Activated CD8-positive, alpha-beta memory T cell treated with anti-CD3 and anti-CD28 coated beads for 4 hours (primary cell): ENCODE measurements at places on chromosomes 5 and 9.

DNA sequence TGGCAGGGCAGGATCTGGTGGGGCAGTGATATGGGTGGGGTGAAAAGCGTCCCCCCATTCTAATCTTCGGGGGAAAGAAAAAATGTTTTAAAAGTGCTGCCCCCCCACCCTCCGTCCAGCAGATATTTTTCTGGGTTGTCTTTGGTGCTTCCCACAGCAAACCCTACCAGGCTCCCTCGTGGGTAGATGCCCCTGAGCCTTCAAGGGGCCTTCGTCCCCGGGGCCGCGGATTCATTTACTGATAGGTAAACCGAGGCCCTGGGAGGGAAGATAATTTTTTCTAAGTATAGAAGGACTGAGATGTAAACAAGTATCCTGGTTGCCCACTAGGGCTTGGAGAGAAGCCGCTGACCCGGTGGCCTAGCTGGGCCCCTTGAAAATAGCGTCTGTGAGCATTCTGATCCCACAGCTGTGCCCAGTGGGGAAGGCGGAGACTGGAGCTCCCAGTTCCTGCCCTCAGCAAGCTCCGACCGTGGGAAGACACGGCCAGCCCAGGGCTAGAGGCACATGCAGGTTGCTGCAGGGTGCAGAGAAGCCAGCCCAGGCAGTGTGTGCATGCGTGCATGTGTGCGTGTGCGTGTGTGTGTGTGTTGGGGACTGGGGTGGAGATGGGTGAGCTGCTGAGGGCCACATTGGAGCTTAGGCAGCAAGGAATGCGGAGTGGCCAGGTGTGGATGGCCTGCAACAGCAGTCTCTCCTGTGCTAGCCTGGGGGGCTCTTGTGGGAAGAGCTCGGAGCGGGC is 6.0 kb upstream of the RXRA start:
- no peak for DNase-seq

DNA sequence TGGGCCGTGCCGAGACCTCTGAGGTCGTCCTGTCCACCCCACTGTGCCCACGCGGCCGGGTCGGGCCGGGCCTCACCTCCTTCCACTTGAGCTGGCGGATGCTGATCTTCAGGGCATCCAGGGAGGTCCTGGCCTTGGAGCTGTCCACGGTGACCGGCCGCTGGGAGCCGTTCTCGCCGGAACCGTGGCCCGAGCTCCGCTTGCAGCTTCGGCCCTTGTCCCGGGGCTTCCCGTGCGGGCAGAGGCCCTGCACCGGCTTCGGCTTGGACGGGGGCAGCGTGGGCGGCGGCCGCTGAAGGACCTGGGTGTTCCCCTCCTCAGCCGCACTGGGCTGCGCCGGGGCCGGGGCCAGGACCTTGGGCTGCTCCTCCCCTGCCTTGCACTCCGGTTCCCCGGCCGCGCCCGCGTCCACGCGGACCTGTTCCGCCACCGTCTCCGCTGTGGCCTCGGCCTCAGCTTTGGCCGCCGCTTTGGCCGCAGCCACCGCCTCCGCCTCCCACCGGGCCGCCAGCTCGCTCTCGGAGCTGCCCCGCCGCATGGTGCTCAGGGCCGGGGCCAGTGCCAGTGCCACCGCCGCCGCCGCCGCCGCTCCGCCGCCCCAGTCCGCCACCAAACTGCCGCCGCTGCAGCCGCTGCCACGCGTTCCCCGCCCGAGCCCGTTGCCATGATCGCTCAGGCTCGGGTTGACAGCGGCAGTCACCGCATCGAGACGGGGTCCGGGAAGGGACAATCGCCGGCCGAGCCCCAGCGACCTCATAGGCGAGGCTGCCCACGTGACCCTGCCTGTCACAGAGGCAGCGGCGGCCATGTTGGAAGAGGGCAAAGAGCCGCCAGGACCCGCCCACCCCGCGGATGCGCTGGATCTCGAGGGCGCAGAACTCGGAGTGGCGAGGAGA is at the start of gene TTLL11:
Gene TTLL11 (minus strand): TSS at position 698 of the 896 bp plus-strand sequence. CDS start 160 bp downstream, at position 538.
- peak; percentile 91 for DNase-seq

DNA sequence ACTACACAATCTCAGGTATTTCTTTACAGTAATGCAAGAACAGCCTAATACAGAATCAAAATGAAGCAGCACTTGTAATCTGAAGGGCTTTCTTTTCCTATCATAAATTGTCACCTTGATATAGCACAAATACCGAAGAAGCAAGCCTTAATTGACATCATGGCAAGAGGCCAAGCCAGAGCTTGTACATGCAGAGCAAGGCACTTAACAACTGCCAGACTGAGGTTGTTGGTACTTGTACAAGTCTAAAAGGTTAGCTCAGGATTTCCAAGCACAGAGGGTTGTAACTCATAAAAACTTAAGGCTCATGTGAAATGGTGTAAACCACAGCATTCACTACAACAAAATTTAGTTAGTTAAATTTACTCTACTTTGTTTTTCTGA is 158.8 kb upstream of the SPEF2 start:
- DNase-seq = no peak

GRCh38 chr9:85971731-85972130 is 30.8 kb downstream of the NAA35 start:
- DNase-seq = no peak

- no peak for DNase-seq
These were observed 9.8 kb upstream of the IRF1 start for GRCh38 chr5:132500244-132500930.

GRCh38 chr5:9419794-9420193 is 126.1 kb downstream of the SEMA5A start:
- no peak for DNase-seq

- DNase-seq = peak; percentile 45
These were observed 15.1 kb downstream of the GPSM1 start for GRCh38 chr9:136342181-136343120.

GRCh38 chr9:105052346-105052745 is 124.4 kb upstream of the ABCA1 start:
- no peak for DNase-seq

GRCh38 chr5:74072646-74073045 is 446.6 kb downstream of the ARHGEF28 start:
- DNase-seq = no peak

DNA sequence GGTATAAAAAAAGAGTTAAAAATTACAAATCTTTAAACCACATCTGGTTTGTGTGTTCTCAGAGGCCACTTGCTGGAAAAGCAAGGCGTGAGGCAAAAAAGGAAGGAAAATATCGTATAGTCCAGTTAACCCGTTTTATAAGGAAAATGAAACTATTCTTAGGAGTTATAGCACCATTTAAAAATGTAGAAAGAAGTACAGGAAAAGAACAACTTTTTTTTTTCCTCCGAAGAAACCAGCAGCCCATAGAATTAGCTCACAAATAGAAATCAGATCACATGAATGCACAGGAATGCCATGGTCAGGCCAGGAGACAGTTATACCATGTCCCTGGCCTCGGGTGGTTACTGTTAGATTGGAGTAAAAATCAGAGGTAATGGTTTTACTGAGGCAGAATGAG is 241.6 kb downstream of the FBXL7 start:
- no peak for DNase-seq
